ENCODE measurements at places on chromosomes 5 and 9.

DNA sequence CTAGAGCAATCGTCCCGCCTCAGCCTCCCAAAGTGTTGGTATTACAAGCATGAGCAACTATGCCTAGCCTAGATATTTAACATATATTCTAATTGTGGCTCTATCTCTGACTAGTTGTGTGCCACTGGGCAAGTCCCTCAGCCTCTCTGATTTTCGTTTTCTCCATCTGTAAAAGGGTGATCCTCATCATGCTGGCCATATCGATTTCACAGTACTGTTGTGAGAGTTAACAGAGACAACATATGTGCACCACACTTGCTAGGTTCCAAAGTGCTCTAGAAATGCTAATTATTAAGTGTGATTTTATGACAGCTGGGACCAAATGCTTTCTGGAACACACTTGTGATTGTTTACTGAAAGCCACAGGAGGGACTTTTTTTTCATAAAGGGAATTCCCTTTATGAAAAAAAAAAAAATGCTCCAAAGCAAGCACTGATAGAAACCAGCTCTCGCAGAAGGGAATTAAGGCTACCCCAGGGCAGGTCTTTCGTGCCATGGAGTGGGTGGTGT, 78.5 kb upstream of the EPB41L4B start:
- no peak for DNase-seq

- no peak for DNase-seq
These were observed 36.4 kb downstream of the PARP8 start for GRCh38 chr5:50702615-50703366.

DNA sequence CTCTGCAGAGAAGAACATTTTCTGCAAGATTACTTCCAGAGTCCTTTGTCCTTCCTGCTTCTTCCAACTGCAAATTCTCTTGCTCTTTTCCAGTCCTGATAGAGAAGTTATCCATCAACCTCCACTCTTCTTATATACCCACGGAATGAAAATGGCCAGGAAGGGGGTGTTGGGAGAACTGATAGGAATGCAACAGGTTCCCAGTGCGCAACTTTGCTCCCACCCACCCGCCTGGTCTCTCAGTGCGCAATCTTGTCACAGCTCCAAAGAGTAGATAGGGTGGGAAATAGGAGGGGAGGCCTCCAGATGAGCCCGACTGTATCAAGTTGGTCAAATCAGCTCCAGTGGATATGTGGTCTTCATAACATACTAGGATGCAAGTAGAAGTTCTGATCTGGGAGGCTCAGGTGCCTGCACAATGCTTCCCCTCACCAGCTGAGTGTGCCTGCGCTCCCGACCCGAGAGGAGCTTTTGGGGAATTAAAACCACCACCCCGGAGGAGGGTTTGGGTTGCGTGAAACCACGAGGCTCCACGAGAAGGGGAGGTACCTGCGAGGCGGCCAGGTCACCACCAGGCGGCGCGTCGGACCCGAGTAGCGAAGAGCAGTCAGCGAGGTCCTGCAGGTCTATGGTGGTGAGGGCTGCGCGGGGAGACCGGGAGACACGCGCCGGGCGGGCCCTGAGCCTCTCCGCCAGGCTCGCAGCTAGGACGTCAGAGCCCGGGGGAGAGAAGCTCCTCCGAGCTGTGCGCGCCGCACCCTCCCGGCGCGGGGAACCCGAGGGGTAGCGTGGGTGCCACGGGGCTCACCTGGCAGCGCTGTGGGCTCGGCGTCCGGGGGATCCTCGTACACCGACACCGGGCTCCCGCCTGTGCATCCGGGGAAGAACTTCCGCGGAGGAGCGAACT, 835 bp downstream of the MCIDAS start:
- no peak for DNase-seq

DNA sequence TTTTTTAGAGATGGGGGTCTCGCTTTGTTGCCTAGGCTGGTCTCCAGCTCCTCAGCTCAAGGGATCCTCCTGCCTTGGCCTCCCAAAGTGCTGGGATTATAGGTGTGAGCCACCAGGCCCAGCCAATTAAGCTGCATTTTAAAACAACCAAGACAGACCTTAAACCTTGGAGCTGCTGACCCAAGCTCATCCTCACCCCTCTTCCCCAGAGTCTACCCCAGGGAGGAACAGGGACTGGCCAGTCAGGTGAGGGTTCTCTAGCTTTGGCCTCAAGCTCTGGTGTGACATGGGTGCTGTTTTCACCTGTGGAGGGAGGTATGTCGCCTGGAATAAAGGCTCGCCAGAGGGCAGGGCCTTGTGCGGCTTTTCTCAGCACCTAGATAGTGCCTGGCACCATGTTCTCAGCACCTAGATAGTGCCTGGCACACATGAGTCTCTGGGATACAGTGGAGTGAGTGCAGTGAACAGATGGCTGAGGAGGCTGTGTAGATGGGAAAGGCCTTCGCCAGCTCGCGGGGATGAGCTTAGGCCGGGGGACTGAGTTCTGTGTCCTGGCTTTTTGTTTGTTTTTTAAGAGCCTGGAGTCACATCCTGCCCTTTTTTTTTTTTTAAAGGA, 7.4 kb downstream of the CDK9 start:
- DNase-seq, result no peak

DNA sequence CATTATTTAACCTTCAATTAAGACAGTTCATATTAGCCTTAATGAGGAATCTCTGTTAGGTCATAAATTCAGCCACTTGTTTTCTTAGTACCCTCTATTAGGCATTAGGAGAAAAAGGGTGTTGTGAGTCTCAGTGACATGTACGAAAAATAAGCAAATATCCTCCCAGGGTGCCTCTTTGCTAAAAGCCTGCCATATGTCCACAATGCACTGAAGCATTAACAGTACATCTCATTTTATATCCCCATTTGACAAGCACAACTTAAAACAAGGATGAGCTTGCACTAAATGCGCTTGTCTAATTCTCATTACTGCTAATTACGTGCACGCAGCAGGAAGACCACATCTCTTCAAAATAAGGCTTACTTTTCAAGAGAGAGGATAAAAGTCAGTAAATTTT, 48.4 kb upstream of the SRFBP1 start:
- DNase-seq, result no peak

GRCh38 chr5:178790371-178790770, 59.9 kb upstream of the ZNF354A start:
- DNase-seq, result no peak
